ENCODE measurements at places on chromosomes 12 and 14.

GRCh38 chr14:100072783-100073346, 7.6 kb downstream of the EVL start:
- no peak for DNase-seq

DNA sequence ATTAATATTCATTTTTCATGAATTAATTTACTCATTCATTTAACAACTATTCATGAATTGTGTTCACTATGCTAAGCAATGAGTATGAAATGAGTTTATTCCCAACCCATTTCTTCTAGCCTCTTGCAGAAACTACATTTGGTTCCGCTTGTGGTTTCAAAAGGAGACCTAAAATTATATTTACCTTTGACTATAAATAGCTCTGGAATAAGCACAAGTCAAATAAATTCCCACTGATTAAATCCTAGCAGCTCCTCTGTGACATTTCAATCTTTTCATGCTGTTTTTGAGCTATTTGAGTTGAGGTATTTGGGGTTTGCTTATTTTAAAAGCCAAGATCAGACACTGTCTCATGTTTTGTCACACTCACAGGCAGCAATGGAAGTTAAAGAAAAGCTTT, 46.9 kb downstream of the DUSP6 start:
- no peak for DNase-seq

- DNase-seq, result peak; percentile 47
These were observed 771 bp downstream of the DAAM1 start for GRCh38 chr14:59189091-59189785.

GRCh38 chr14:102203382-102203781, 63.7 kb downstream of the WDR20 start:
- DNase-seq, result no peak

DNA sequence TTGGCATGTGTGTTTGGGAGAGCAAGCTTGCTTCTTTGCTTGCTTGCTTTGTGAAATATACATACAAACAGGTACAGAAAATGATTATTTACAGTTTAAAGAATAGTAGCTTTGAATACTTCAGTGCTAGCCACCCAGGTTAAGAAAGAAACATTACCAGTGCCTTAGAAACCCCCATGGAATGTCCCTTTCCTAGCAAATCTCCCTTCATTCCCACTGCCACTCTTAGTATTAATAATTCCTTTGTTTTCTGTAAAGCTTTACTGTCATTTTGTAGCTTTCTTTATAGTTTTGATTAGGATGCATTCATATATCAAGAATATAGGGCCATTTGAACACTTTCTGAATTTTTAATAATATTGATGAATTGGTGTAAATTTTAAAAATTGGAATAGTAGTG, 9.5 kb downstream of the SRGAP1 start:
- no peak for DNase-seq

- DNase-seq, result peak; percentile 45
These were observed 1.6 kb upstream of the ATP2B1 start for GRCh38 chr12:89709995-89710872.

DNA sequence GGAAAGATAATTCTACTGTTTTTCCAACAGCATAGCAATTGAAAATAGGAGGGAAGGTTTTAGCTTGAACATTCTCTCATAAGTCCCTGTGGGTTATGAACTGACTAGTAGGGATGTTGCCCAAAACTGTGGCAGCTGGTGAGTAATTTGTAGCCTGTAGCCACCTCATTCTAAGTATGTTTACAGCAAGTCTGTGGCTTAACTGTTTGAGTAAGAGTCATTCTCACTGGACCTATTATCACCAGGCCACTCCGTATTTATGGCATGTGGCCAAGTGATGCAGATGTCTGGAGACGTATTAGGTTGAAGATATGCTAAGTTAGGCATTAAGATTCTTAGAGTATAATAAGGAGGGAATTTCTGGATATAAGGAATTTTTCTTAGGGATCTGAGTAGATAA, 458.3 kb downstream of the ETNK1 start:
- no peak for DNase-seq

DNA sequence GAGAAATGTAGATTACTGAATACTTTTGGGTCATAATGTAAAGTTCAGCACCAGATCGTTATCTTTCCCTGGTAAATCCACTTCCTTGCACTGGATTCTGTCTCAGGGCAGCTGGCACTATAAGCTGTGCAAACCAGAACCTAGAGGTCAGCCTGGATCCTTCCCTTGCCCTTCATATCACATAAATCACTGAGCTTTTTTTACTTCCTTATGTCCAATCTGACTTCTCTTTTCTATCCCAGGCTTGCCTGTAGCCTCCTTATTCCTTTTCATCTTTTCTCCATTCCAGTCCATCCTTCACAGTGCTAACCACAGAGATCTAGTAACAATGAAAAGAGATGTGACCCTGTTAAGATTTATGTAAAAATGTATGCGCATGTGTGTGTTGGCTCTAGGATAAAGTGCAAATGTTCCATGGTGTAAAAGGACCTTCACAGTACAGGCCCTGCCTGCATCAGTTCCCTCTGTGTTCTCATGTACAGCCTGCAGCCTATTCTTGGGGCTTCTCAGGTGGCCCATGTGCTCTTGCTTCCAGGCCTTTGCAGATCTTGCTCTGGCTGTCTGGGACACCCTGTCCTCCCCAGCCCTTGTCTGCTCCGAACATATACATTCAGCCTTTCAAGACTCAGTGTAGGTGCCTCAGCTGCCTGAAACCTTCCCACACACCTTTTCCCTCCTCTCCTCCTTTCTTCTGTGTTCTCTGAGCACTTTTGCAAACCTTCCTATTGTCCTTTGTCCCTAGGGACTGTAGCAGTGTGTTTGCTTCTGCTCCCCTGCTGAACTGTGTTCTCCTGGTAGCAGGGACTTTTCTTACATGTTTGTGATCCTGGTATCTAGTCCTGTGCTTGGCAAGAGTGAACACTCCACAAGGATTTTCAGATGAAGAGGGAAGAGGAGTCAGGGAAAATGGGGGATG, 30.0 kb downstream of the PELI2 start:
- no peak for DNase-seq

GRCh38 chr12:83389237-83389996, 702.7 kb downstream of the TMTC2 start:
- DNase-seq, result no peak

GRCh38 chr12:26340649-26341048, 145.3 kb downstream of the SSPN start:
- DNase-seq, result no peak

GRCh38 chr12:109737631-109738030, 24.0 kb downstream of the FAM222A start:
- DNase-seq, result no peak

DNA sequence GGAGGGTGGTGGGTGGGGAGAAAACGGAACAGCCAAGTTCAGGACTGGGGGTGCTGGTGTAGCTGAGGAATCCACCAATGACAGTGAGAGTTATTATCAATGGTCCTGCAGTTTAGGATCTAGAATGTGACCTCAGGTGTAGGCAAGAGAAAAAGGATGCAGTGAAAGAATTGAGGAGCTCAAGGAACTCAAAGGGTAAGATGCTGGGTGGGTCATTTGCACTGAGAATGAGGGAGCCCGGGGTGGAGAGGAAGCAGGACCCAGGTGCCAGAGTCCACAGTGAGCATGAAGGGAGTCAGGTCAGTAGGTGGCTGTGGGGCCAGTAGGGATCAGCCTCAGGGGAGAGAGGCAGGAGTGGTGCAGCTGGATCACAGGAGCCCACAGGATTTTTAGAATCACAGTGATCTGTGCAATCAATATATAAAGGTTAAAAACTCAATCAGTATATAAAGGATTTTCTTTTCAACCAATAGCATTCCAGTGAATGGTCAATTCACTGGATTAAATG, 3.2 kb upstream of the KRT7 start:
- peak; percentile 53 for DNase-seq

DNA sequence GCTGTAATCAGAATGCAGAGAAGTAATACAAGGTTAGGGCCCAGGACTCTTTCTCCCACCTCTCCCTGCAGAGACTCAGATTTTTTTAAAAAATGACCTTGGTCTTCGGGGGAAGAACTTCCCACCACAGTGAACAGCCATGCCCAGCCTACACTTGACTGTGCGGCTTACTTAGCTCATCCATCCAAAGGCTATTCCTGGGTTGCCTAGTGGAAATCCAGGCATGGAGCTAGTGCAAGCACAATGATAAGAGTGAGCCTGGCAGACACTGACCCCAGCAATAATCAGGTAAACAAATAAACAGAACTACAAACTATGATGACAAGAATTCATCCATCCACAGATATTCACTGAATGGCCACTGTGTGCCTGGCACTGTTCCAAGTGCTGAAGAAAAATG, 14.7 kb downstream of the SERPINA5 start:
- no peak for DNase-seq

DNA sequence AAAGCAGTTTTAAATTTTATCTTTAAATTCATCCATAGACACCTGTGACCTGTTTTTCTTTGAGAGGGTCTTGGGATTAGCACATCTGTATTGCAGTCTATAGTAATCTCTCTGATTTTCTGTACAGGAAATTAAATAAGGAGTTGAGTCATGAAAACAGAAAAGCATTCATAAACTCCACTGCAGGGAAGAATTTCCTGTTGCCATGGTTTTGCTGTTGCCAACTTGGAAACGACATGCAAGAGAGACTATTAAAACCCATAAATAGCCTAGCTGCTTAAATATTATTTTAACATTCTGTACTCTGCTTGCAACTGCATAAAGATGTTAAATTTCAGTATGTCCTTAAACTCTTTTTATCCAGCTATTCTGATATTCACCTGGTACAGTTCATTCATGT, 281.0 kb upstream of the RGS6 start:
- no peak for DNase-seq

- no peak for DNase-seq
These were observed 162.3 kb downstream of the GRIP1 start for GRCh38 chr12:66516561-66516960.

GRCh38 chr14:53356361-53357150, 203.4 kb upstream of the DDHD1 start:
- DNase-seq, result no peak

Measured in tibial artery (tissue), 4 donors.